ENCODE measurements at places on chromosomes 7 and 10. TPM values are rescaled to one million over a fixed set of nuclear protein-coding genes. Genes with fewer than 3 reads are reported as not detected.

PNLIPRP3 gene
- total RNA-seq, result 0.17 TPM

OR2A1 gene
- total RNA-seq, result under 0.01 TPM

PLXDC2 gene
- total RNA-seq, result 2.8 TPM

RGR gene
- not detected for total RNA-seq

AASS gene
- 30.3 TPM for total RNA-seq

FAM20C gene
- total RNA-seq, result 123 TPM

PCLO gene
- 0.33 TPM for total RNA-seq

GARIN1A gene
- total RNA-seq, result 1.5 TPM

MKRN1 gene
- total RNA-seq, result 83.4 TPM

DMBT1 gene
- total RNA-seq, result under 0.01 TPM

RBP3 gene
- not detected for total RNA-seq

POU6F2 gene
- not detected for total RNA-seq

PVRIG gene
- total RNA-seq, result not detected

PIK3CG gene
- total RNA-seq, result not detected

CCDC172 gene
- total RNA-seq, result not detected

CYP2C8 gene
- total RNA-seq, result 0.33 TPM

RPEL1 gene
- under 0.01 TPM for total RNA-seq

RAB18 gene
- 40.7 TPM for total RNA-seq

GSAP gene
- 8.6 TPM for total RNA-seq

PON3 gene
- not detected for total RNA-seq

All from smooth muscle cell of trachea (primary cell).